ENCODE measurements at places on chromosomes 3 and 15.

GRCh38 chr3:11898611-11899325 is 52.1 kb upstream of the TAMM41 start:
- no peak for DNase-seq

DNA sequence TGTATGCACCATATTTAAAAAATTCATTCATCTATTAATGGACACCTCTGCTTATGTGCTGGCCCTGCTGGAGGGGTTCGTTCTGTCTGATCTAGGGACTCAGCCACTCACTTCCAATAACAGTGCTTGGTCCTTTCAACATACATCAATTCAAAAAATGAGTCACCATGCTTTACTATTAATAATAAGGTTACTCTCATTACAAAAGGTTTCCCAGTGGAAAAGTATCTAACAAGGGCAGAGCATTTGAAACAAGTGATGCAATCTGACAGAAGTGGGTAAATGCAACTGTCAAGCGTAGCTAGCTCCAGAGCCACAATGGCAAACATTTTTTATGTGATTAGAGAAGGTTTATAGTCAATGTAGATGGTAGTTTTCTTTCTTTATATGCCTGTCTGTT is 67.9 kb upstream of the TNIK start:
- no peak for DNase-seq

GRCh38 chr3:179551349-179552105 is 11.2 kb upstream of the ACTL6A start:
- no peak for DNase-seq

- peak; percentile 46 for DNase-seq
These were observed 198.3 kb downstream of the UBE3A start for GRCh38 chr15:25240461-25241021.

DNA sequence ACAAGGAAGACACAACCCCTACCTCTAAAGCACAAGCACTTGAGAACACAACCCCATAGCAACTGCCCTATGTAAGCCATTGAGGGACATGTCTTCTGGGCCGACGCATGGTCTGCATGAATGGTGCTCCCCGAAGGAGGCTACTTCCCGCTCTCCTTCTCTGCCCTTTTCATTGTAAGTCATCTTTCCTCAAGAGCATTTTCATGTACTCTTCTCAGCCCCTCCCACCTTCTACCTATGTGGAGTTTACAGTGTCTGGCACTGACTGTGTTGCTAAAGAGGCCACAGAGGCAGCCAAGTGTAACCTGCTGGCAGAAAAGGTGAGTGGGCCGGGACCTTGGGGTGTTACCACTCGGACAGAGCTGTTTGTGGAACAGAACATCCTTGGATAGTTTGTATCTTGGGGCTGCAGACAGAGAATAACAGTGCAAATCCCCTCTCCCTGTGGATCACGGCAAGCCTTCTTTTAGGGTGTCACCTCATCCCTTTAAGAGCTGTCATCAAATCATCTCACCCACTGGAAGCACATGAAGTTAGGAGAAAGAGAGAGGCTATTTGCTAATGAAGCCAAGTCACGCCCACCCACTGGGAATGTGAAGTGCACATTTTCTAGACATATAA is 5.6 kb downstream of the AHSG start:
- no peak for DNase-seq

DNA sequence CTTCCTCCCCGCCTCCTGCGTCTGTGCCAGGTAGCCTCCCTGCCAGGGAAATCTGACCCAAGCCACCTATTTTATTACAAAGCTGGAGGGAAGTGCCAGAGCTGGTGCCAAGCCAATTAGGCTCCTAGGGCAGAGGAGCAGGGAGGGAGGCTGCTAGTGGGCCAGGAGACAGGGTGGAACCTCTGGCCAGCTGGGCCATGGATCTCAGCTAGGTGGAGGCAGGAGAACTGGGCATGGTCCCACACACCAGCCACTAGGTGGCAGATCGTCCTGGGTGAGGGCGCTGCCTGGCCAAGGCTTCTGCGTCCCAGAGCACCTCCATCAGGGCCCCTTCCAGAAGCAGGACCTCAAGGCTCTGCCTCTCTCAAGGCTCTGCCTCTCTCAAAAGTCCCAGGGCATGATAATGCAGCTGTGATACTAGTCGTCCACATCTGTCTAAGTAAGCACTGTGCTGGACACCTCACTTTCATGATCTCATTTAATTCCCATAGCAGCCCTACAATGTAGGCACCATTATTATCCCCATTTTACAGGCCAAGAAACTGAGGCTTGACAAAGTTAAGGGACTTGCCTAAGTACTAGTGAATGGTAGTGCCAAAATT is 4.5 kb upstream of the RFT1 start:
- DNase-seq = peak; percentile 90

GRCh38 chr15:75841626-75842025 is 1.6 kb upstream of the UBE2Q2 start:
- no peak for DNase-seq

GRCh38 chr15:88467935-88468528 is 524 bp downstream of the MRPS11 start:
- no peak for DNase-seq

- no peak for DNase-seq
These were observed 7.0 kb downstream of the RHCG start for GRCh38 chr15:89489376-89489775.

DNA sequence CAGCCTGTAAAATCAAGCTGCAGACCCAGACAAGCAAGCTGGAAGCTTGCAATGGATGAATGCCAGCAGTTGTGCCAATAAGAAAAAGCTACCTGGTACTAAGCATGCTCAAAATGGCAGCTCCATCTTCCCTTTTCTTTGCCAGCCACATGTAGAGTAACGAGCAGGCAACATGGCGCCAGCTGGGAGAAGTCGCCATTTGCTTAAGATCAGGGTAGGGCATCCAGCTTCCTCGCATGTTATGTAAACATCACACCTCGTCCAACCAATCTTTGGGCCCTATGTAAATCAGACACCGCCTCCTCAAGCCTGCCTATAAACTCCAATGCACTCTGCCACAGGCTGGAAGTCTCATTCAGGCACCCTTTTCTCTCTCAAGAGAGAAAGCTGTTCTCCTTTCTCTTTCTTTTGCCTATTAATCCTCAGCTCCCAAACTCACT is 973.9 kb downstream of the FHIT start:
- DNase-seq = peak; percentile 58

DNA sequence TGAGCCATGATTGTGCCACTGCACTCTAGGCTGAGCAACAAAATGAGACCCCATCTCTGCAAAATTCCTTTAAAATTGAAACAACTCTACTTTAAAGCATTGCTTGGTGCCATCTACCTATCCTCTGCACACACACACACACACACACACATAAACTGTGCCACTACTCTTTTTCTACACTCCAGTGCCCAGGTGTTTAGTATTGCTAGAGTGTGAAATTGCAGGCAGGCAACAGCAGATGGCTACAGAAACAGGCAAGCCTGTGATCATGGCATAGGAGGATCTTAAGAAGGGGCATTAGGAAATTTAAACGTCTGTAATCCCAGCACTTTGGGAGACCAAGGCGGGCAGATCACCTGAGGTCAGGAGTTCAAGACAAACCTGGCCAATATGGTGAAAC is 39.0 kb downstream of the SIDT1 start:
- DNase-seq = no peak

DNA sequence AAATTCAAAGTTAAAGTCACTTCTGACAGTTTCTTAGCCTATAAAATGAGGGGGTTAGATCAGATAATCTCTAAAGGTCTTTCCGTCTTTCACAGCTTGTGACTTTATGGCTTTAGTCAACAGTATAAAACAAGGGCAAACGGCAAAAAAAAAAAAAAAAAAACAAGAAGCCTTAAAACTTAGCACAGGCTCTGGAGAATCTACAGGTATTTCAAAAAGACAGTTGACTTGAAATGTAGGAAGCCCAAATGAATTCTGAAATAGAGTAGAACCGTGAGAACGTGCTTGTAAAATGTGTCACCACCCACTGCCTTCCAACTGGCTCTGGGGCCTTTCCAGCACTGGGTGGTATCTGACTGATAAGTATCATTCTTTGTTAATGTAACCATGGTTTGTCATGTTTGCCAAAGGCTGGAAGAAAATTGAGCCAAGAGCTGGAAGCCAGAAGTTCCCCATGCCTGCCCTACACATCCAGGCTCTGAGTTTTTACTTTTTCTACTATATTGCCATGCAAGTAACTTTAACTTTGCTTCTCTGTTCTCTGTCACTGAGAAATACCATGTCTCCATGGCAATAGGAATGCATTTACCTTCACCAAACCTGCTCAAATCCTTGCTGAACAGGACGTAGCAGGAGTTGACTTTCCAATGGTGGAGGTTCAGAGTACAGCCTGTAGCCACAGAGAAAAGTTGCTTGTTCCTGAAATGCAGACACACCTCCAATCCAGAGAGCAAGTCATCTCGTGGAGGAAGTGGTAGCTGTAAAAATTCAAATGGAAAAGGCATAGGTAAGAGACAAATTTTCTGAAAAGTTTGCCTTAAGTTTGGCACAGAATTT is 35.8 kb upstream of the THSD4 start:
- DNase-seq = no peak

DNA sequence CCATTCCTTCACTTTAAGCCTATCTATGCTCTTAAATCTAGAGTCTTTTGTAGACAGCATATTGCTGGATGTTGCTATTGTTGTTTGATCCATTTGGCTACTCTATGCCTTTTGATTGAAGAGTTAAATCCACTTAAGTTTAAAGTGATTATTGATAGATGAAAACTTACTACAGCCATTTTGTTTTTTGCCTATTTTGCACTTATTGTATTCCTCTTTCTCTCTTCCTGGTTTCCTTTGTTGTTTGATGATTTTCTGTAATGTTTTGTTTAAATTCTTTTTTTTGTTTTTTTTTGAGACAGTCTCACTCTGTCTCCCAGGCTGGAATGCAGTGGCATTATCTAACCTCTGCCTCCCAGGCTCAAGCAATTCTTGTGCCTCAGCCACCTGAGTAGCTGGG is 19.8 kb downstream of the IQCF6 start:
- no peak for DNase-seq

- no peak for DNase-seq
These were observed 188.5 kb upstream of the TLE3 start for GRCh38 chr15:70286113-70286806.

DNA sequence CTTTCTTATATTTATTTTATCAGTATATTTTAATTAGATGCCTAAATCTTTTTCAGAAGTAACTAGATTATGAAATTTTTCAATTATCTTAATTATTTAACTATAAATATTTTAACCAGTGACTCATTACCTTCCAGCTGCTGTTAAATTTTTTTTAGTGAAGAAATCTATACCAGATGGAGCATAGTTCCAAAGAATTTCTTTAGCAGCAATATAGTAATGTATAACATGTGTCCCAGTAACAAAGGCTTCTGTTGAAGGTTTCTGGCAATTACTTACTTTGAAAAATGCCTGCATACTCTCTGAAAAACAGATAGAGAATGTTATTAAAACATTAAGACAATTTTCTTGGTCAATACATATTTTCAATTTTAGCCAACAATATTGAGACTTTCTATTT is 45.1 kb upstream of the CP start:
- no peak for DNase-seq

DNA sequence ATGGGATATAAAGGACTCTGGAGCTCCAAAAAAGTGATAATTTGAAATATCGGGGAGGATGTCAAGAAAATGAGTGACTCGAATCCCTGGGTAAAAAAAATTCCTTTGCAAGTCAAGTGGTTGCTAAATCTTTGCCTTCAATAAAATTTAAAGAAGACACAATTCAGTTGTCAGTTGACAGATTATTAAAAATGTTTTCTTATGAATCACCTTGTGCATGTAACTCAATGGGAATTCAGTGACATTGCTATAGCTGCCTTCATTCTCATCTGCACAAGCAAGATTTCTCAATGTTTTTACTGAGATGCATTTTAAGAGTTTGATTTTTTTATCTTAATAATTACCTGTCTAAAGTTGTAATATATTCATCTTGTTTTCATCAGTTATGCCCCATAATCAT is 264.0 kb upstream of the IL12A start:
- DNase-seq = no peak

GRCh38 chr3:48129921-48130320 is 58.3 kb downstream of the CDC25A start:
- DNase-seq = no peak

DNA sequence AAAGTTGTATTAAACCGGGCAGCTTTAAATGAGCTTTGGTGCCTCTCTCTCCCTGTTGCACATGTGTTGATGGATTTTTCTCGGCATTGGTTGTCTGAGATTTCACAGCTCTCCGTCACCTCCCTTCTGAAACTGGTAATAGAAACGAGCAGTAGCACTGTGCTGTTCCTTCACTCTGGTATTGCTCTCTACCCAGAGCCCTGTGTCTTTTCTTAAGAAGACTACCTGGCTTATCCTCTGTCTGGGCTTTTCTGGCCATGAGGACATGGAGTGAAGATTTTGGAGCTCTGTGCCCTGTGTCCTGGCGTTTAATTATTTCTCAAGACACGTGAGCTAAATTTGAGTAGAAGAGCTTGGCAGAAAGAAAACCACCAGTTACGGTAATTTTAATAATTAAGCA is 209.6 kb upstream of the EIF1B start:
- no peak for DNase-seq

- DNase-seq = no peak
These were observed 285.1 kb upstream of the STAC start for GRCh38 chr3:36095238-36095637.

DNA sequence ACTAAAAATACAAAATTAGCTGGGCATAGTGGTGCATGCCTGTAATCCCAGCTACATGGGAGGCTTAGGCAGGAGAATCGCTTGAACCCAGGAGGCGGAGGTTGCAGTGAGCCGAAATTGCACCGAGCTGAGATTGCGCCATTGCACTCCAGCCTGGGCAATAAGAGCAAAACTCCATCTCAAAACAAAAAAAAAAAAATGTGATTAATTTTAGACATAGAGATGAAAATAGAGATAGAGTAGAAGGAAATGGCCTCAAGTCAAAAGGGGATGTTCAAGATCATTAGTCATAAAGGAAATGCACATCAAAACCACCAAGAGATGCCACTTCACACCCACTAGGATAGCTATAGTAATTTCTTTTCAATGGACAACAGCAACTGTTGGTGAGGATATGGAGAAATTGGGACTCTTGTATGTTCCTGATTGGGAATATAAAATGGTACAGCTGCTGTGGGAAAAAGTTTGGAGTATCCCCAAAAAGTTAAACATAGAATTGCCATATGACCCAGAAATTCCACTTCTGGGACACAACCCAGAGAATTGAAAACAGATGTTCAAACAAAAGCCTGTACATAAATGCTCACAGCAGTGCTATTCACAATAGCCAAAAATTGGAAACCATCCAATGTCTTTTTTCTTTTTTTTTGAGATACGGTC is 55.4 kb downstream of the ABHD2 start:
- peak; percentile 69 for DNase-seq

All from Right ventricle myocardium inferior (tissue), 1 donor.